ENCODE measurements at places on chromosomes 11 and 22.
A peak's percentile ranks its signal among the peaks of the same experiment; 100 is the strongest.

DNA sequence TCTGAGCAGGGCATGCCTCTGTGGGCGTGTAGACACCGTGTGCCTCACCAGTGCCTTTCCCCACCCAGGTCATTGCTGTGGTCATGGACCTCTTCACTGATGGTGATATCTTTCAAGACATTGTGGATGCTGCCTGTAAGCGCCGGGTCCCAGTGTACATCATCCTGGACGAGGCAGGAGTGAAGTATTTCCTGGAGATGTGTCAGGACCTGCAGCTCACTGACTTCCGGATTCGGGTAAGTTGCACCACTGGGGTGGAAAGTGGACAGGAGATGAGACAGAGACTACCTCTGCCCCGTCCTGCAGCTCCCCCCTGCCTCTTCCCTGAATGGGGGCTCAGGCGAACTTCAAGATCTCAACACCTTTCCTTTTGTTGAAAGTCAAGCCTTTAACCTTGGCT lies 24.3 kb downstream of the FAM83F start:
- DNase-seq = no peak

- DNase-seq = no peak
Measured at GRCh38 chr11:76212086-76213035, 6.1 kb upstream of the WNT11 start.

GRCh38 chr22:19187716-19188563 lies 9.4 kb upstream of the SLC25A1 start:
- DNase-seq = no peak

GRCh38 chr22:31148953-31149627 lies 8.8 kb upstream of the PLA2G3 start:
- DNase-seq = peak; percentile 11

GRCh38 chr22:29269230-29269604 lies 1.1 kb downstream of the EWSR1 start:
- no peak for DNase-seq

DNA sequence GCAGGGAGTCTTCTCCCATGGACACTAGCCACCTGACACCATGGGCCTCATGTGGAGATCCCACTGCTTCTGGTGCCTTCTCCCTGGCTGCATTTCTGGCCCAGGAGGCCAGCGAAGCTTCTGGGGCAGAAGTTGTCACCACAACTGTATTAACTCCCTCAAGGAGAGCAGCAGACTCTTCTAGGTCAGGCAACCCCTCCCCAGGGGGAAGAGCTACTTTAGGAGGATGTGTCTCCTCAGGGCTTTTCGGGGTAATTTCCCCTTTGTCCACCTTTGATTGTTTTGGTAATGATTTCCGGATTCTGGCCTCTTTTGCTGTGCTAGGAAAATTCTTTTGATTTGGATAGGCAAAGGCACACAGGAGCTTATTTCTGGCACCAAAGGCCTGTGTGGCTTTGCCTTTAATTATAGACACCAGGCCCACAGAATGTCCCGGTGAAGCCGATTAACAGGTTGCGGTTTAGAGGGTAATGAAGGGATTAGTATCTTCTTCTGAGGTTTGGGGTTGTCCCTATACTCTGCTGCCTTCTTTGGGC lies 8.9 kb upstream of the UCP2 start:
- no peak for DNase-seq

All from stimulated activated CD4-positive, alpha-beta T cell treated with anti-CD3 and anti-CD28 coated beads, Interleukin-4, amount 100 ng/mL, for 1 hour (primary cell).